ENCODE measurements at places on chromosomes 5 and 9.

DNA sequence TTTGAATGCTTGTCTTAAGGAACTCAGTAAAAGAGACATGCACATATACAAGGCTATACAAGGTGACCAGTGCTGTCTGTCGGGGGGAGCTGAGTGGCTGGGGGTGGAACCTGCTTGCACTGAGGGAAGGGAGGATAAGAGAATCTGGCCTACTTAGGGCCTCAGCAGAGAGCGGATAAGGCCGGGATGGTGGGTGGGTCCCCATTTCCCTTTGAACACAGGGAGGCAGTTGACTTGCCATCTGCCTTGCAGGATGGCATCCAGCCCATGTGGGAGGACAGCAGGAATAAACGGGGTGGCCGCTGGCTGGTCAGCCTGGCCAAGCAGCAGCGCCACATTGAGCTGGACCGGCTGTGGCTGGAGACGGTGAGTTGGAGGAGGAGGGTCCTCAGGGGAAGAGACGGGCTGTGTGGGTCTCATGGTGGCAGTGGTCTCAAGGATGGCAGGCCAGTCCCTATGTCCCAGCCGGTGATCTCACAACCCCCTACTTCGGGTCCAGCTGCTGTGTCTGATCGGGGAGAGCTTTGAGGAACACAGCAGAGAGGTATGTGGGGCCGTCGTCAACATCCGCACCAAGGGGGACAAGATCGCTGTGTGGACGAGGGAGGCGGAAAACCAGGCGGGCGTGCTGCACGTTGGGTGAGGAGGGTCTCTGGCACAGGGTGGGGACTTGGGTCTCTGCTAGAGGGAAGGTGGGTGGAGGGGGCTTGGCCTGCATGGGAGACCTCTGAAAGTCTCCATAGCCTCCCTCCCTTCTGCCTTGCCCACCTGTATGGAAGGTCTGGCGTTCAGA lies 2.2 kb upstream of the TSPAN17 start:
- DNase-seq = no peak

DNA sequence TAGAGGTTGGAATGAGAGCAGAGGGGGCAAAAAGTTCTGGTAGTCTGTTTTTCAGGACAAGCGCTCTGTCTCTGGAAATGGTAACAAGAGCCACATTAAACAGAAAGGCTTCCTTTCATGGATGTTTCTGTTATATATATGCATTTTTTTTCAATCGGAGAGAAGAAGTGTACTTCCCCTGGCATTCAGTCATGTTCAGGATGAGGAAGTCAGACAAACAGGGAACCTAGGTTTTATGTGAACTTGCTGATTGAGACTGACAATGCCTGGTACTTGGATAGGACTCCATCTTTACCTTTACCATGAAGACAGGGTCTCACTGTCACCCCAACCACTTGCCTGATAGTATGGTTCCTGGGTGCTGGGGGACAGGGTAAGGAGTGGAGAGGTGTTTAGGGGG lies 30.1 kb upstream of the ZBED3 start:
- DNase-seq = no peak

- DNase-seq = no peak
Observed at GRCh38 chr5:151106509-151106908, 25.7 kb upstream of the TNIP1 start.

DNA sequence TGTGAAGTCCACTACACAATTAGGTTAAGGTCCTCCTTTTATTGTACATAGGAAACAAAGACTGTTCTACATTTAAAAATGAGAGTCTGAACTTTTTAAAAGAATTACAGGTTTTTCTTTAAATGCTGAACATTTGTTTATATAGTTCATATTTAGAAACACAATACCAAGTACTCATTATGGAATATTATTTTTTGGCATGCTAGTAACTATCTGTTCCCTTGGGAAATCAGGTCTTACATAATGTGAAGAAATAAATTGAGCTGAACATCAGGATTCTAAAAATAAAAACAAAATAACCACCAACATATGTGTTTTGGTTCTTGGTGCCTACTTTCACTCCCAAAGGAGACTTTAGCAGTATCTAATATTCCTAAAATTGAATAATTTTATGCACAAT lies 230.5 kb upstream of the IZUMO3 start:
- DNase-seq = no peak

- no peak for DNase-seq
Observed at GRCh38 chr9:133058071-133058470, 3.7 kb upstream of the CEL start.

GRCh38 chr9:98867429-98868168 lies 60.1 kb downstream of the GALNT12 start:
- no peak for DNase-seq

DNA sequence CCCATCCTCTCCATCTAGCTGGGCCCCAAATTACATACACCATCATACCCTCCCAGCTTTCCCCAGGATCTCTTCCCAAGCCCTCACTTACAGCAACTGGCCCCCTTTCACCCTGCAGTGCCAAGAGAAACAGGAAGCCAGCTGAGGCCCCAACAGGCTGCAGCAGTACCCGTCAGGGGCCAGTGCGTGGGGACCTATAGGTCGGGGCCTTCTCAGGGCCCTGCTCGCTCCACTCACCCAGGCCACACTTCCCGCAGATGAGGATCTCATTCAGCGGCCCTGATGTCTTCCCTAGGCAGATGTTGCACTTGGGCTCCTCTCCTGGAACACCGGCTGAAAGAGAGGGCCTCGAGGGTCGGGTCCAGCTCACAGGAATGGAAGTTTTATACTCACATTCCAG lies 6.8 kb downstream of the PHF19 start:
- DNase-seq = no peak
